Fibroblast of skin of right quadriceps (primary cell): ENCODE measurements at places on chromosomes 7 and 10.

DNA sequence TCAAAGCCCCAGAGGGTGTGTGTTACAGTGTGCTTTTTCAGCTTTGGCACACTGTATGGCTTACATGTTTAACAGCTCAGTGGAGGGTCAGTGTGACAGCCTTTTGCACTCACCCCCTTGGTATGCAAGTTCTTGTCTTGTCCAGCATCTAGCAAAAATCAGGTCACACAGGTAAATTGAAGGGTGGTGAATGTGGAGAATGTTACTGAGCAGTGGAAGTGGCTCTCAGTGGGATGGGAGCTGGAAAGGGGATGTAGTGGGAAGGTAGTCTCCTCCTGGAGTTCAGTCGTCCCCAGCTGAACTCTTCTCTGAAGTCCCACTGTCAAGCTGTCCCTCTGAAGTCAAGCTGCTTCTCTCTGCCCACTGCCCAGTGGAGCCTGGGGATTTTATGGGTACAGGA lies 21.0 kb upstream of the C10orf90 start:
- no peak for DNase-seq

- DNase-seq, result no peak
Observed at GRCh38 chr7:13151978-13152377, 464.5 kb downstream of the ARL4A start.

DNA sequence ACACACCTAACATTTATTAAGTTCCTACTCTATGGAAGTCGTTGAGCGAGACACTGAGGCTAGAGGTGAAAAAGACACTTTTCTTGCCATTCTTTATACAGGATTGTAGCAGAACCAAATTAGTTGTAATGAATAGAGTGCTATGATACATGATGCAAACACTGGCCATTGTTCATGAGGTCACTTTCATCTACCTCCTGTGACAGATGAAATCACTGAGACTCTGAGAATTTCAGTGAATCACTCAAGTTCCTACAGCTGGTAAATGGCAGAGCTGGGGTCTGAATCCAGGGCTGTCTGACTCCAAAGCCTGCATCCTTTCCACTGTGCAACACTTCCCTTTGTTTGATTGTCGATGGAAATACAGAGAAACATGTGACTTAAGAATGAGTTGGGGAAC lies 657.6 kb downstream of the LRMDA start:
- no peak for DNase-seq

DNA sequence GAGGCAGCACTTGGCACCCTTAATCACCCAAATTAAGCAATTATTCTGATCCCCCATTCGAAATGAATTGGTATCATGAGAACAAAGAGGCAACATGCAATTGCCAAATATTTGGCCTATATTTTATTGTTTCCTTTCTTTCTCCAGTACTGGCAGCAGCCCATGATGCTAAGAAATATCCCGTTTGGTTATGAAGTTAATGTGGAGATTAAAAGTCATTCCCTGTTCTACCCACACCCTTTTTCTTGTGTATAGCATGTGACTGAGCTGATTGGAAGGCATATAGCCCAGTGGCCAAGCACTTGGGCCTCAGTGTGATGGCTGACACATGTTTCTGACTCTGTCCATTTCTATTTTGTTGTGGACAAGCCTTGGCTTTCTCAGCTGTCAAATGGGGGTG lies 692.3 kb upstream of the GALNT17 start:
- no peak for DNase-seq

GRCh38 chr7:42155584-42156290 lies 81.3 kb downstream of the GLI3 start:
- no peak for DNase-seq

- peak; percentile 54 for DNase-seq
Observed at GRCh38 chr10:51832652-51833383, 133.4 kb upstream of the CSTF2T start.

- no peak for DNase-seq
Observed at GRCh38 chr7:99393355-99394187, 14.8 kb downstream of the PDAP1 start.
